ENCODE measurements at places on chromosomes 7 and 10.

GRCh38 chr10:62794306-62794705, 10.2 kb upstream of the ADO start:
- no peak for DNase-seq

- no peak for DNase-seq
These were observed 93.9 kb downstream of the EXOC6 start for GRCh38 chr10:92942226-92942625.

- DNase-seq: no peak
These were observed 124.1 kb downstream of the MAD1L1 start for GRCh38 chr7:2108501-2109250.

DNA sequence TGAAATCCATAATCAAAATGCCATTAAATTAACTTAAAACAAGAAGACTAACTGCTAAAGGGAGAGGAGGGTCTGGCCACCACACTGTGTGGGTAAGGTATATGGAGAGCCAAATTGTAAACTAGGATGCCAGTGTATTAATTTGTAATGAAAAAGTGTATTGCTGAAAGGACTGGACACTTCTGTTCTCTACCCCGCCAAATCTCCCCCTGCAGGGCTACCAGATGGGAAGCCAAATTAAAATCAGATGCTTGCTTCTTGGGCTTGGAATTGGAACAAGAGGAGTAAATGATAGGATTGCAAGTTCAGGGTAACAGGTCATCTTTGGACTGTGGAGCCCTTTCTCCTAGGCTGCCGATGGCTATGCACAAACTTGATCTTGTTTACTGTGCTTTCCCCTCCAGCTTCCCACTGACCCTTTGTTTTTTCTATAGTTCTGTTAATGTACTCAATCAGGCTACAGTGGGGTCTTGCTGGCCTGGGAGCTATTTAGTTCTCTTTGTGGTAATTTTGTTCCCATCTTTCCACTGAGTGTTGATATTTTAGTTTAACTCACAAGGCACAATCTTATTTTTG, 932.1 kb upstream of the C7orf33 start:
- no peak for DNase-seq

GRCh38 chr7:54333952-54334351, 208.2 kb upstream of the VSTM2A start:
- DNase-seq: no peak

DNA sequence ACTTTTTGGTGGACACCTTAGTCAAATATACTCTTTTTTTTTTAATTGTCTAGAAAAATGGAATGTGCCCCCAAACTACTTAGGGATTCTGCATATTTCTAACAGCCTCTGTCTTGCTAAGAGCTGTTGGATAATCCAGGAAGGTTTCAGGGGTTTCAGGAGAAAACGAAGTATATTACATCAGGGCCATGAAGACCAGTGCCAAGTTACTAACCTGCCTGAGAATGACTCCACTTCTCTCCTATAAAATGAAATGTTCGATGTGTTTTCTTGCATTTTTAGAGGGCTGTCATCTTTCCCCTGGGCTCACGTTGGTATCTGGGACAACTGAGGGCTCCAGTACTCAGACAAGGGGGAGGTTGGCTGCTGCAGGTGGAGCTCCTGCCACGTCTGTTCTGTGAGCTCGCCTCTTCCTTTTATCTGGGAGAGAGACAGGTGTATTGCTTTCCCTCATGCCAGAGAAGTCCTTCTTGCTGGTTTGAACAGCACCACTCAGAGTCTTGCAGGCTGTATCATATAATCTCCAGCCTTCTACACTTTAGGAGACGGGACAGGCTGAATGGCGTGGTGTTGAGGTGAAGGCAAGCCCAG, 71.3 kb downstream of the CAMK1D start:
- DNase-seq: no peak

- no peak for DNase-seq
These were observed 29.2 kb downstream of the CSGALNACT2 start for GRCh38 chr10:43167498-43167889.

- no peak for DNase-seq
These were observed 114.6 kb downstream of the PRPF18 start for GRCh38 chr10:13701157-13701919.

DNA sequence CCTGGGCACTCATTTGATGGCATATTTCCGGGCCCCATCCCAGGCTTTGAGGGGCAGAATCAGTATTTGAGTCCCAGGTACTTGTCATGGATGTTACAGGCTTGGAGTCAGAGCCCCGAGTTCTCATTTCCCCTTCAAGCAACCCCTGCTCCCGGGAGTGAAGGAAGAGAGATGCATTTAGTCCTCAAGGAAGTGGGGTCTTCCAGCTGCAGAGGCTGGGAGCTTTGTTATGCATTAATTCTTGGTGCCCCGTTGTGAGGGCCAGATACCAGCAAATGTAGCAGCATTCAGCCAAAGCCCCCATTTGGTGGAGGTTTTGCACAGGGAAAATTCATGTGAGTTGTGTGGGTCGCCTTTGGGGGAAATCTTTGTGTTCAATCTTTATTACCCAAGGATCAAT, 38.7 kb upstream of the TCERG1L start:
- no peak for DNase-seq

DNA sequence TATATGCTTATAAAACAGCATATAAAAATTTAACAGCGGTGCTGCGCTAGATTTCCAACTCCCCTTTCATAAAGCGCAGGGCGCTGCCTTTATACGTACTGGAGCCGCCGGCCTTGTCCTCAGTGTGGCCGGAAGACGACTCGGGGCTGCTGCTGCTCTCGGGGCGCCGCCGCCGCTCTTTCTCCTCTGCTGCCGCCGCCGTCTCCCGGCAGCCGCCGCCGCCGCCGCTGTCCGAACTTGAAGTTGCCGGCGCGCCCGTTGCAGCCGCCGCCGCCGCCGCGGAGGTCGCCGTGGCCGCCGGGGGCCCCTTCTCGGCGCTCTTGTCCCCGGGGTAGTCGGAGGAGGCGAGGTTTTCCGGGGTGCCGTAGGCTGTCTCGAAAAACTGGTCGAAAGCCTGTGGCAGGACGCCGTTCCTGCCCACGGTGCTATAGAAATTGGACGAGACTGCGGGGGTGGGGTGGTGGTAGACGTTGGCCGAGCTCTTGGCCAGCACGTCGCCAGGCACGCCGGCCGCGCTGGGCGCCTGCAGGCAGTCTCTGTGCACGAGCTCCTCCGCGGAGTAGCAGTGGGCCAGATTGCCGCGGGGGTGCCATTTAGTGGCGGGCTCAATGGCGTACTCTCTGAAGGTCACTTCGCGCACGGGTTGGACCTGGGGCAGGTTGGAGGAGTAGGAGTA, 557 bp downstream of the HOXA11 start:
- no peak for DNase-seq

GRCh38 chr7:138460176-138460648, at the start of gene TRIM24:
TRIM24 (plus strand) TSS chr7:138460259; CDS start chr7:138460549, 290 bp downstream.
- no peak for DNase-seq

DNA sequence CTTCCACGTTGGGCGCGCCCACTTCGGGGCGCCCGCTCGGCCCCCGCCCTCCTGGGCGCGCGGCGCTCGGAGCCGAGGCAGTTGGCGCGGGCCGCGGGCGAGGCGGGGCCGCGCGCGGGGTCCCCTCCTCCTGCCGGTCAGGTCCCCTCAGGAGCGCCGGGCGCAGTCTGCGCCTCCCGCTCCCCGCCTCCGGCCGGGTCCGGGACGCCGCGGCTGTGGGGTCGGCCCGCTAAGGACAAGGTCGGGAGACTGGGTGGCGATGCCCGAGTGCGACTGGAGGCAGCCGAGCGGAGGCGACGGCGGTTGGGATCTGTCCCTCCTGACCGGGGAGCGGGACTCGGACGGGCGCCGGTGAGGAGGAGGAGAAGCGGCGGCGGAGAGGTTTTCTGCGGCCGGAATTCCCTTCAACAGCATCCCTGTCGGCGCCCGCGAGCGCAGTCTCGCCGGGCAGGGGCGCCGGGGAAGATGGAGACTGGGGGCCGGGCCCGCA, at the start of gene ATRNL1:
ATRNL1 (plus strand) TSS at position 80 of the 490 bp plus-strand sequence; CDS start at position 466, 386 bp downstream.
- peak; percentile 1 for DNase-seq

- no peak for DNase-seq
These were observed 5.1 kb downstream of the DEPP1 start for GRCh38 chr10:44973323-44974081.

- no peak for DNase-seq
These were observed 196.8 kb downstream of the RNLS start for GRCh38 chr10:88386204-88386788.

GRCh38 chr10:87507879-87508483, 3.3 kb downstream of the MINPP1 start:
- DNase-seq: no peak
